Posterior cingulate gyrus (tissue), 11 donors: ENCODE measurements at places on chromosomes 1 and 21.
A peak's percentile ranks its signal among the peaks of the same experiment; 100 is the strongest.

GRCh38 chr1:86924324-86924960 lies 10.0 kb downstream of the HS2ST1 start:
- no peak for DNase-seq

- no peak for DNase-seq
Observed at GRCh38 chr1:223780949-223781348, 64.8 kb downstream of the TP53BP2 start.

DNA sequence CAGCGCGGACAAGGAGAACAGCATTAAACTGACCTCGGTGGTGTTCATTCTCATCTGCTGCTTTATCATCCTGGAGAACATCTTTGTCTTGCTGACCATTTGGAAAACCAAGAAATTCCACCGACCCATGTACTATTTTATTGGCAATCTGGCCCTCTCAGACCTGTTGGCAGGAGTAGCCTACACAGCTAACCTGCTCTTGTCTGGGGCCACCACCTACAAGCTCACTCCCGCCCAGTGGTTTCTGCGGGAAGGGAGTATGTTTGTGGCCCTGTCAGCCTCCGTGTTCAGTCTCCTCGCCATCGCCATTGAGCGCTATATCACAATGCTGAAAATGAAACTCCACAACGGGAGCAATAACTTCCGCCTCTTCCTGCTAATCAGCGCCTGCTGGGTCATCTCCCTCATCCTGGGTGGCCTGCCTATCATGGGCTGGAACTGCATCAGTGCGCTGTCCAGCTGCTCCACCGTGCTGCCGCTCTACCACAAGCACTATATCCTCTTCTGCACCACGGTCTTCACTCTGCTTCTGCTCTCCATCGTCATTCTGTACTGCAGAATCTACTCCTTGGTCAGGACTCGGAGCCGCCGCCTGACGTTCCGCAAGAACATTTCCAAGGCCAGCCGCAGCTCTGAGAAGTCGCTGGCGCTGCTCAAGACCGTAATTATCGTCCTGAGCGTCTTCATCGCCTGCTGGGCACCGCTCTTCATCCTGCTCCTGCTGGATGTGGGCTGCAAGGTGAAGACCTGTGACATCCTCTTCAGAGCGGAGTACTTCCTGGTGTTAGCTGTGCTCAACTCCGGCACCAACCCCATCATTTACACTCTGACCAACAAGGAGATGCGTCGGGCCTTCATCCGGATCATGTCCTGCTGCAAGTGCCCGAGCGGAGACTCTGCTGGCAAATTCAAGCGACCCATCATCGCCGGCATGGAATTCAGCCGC lies 2.5 kb downstream of the S1PR1 start:
- DNase-seq, result no peak

DNA sequence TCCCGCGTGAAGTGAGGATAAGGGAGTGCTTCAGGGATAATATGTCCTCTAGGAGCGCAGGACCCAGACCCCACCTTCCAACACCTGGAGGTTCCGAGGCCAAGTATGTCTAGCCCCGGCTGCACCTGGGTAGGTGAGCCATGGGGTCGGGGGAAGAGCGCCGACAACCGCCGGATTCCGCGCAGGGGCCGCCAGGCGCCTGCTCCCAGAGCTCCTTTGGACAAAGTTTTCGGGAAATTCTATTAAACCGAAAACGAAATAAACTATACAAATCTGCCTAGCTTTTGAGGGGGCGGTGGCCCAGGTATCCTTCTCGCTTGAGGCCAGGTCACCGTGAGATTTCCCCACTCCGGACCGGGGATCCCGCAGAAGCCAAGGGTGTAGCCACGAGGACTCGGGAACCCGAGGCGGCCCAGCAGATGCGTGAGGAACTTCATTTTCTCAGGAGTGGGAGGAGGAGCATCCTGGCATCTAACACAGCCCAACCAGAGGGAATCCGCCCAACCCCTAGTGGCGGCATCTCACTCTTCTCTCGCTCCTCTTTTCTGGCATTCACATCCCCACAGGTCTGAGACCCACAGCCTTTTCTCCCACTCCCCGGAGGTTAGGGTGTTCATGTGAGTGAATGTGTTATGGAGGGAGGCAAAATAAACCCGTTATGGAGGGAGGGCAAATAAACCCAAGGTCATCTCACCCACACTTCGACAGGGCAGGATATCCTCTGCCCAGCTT lies 2.3 kb upstream of the DMRTA2 start:
- no peak for DNase-seq

- peak; percentile 71 for DNase-seq
Observed at GRCh38 chr21:26965907-26966581, 844 bp downstream of the ADAMTS5 start.

- no peak for DNase-seq
Observed at GRCh38 chr1:47992720-47993415, 4.3 kb downstream of the TRABD2B start.

- no peak for DNase-seq
Observed at GRCh38 chr1:244089561-244089960, 38.5 kb downstream of the ZBTB18 start.

GRCh38 chr1:204044448-204044847 lies 28.5 kb upstream of the SOX13 start:
- DNase-seq, result no peak

GRCh38 chr1:19750101-19750881 lies 49.4 kb downstream of the TMCO4 start:
- no peak for DNase-seq

GRCh38 chr1:34907487-34908090 lies 21.9 kb downstream of the DLGAP3 start:
- no peak for DNase-seq

DNA sequence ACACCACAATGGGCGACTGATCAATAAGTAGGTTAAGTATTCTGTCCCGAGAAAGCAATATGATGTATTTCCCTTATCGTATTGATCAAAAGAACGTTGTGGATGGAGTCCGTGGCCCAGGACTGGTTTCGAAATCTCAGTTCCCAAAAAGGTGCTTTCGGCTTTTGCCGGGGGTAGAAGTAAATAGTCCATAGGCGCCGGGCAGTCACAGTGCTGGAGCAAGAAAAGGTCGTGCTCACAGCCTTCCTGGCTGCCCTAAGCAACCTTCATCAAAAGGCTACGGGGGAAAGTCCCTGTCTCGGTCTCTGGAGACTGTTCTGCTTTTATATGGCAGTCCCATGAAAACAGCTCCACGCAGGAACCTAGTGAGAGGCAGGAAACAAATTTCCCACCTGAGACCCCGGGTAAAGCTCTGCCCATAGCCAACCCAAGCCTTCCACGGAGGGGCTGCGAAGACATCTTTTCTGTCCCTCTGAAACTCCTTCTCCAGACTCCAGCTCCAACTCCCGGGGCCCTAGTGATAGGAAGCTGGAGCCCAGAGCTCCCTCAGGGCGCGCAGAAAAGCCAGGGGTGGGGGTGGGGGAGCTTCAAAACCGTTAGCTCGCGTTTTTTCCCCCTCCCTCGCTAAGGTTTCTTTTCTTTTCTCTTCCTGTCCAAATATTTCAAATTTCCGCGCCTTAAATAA lies 7.0 kb downstream of the CDKN2C start:
- DNase-seq, result no peak

DNA sequence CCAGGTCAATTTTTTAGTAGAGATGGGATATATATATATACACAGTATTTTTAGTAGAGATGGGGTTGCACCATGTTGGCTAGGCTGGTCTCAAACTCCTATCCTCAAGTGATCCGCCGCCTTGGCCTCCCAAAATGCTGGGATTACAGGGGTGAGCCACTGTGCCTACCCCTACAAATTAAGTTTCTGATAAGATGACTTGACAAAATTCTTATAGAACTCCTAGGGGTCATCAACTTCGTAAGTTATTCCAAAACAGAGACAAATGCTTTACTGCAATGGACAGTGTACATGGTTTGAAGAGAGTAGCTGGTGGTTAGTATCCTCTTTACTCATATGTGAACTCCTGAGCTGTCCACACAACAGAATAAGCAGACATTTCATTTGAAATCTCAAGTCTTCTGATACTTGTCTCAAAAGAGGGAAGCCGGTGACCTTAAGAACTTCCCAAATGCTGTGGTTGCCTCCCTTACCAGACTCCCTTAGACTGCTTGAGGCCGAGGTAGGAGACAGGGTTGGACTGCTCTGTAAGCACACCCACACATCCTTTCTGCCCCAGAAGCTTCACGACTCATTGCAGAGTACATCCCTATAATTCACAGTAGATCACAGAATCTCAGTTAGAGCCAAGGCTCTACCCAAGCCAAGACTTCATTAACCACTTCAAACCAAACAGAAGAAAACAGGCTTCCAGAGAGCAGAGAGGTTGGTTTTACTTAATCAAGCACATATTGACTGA lies 244.1 kb upstream of the IRF2BP2 start:
- DNase-seq, result no peak

DNA sequence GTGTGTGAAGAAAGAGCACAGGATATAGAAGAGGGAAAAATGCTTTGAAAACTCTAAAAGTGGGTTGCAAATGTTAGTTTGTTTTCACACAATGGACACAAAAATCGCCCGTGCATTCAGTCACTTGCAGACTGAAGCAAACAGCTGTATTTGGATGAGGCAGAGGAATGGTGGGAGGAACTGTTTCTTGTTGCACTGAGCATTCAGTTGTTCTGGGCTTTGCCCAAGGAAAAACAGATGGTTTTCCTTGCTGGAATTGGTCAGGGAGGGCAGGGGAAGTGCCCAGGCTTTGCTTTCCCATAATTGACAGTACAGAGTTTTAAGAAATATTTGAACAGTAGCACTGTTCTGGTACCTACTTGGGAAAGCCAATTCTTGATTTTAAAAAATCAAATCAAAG lies 19.5 kb upstream of the WARS2 start:
- no peak for DNase-seq

GRCh38 chr1:234579967-234580366 lies 30.0 kb downstream of the IRF2BP2 start:
- no peak for DNase-seq

DNA sequence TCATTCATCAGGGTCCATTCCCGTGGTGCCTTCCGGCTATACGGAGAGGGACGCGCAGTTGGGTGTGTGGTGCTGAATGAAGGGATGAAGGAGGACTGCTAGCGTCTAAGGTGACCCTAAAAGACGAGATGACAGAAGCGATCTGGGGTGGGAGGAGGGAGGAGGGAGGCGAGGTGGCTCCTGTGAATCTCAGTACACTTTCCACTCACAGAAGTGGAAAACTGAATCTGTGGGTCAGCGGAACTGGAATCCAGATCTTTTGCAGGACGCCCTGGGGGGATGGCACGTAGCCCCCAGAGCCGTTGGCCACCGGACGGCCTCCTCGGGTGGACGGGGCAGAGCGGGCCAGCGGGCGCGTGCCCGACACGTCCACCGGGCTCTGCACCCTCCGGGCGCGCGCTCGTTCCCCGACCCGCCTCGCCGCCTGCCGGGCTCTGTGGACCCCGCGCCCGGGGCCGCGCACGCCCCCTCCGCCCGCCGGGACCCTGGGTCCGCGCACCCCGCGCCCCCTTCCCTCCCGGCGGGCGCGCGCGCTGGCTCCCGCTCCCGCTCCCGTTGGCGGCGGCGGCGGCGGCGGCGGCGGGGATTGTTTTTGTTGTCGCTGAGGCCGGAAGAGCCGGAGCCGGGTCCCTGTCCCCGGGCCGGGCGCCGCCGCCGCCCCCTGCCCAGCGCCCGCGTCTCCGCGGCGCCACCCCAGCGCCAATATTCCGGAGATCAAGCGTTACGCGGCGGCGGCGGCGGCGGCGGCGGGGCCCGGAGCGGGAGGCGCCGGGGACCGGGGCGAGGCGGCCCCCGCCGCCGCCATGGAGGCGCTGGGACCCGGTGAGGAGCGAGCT lies at the start of gene AGO4:
TSS of gene AGO4 (plus strand) at position 403 of the 836 bp plus-strand sequence. CDS start at position 804, 401 bp downstream.
- peak; percentile 57 for DNase-seq

- no peak for DNase-seq
Observed at GRCh38 chr1:54663725-54664124, 22.1 kb downstream of the MROH7 start.
